ENCODE measurements at places on chromosomes 5 and 9.

- DNase-seq, result no peak
Observed at GRCh38 chr5:92704590-92704989, 876.4 kb downstream of the NR2F1-AS1 start.

GRCh38 chr5:158899211-158899610 is 200.5 kb downstream of the EBF1 start:
- DNase-seq, result no peak

DNA sequence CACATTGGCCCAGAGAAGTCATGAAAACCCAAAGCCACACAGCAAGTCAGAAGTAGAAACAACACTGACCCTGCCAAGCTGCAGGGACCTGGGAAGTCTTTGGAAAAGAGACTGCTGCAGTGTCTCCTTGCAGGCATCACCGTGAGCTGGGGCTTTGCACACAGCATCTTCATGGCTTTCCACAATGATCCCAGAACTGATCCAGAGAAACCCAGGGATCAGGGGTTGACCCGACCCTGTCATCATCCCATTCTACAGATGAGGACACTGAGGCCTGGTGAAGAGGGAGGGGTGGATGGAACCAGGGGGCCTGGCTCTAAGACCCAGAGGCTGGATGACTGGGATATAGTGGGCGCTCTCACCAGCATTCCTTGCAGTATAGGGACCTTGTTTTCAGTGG is 4.3 kb upstream of the FAM78A start:
- no peak for DNase-seq

- DNase-seq, result peak; percentile 54
Observed at GRCh38 chr5:16934123-16934522, 2.0 kb downstream of the MYO10 start.

DNA sequence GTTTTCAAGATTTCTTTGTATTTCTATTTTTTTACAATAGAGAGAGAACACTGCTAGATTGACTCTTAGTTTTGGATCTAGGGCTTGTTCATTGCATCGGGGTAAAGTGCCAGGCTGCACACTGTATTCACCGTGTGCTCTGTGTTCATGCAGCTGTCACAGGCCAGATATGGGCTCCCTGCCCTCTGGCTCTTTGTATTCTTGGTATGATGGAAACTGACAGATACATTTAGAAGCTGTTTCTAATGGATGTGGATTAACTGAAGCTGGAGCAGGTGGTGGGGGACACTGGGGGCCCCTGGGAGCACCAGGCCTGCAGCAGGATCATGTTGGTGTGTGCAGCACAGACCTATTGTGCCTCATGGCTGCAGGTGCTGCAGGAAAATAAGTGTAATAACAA is 28.0 kb downstream of the SLC36A1 start:
- DNase-seq, result no peak

- DNase-seq, result no peak
Observed at GRCh38 chr9:136599074-136599531, 53.3 kb upstream of the NOTCH1 start.

DNA sequence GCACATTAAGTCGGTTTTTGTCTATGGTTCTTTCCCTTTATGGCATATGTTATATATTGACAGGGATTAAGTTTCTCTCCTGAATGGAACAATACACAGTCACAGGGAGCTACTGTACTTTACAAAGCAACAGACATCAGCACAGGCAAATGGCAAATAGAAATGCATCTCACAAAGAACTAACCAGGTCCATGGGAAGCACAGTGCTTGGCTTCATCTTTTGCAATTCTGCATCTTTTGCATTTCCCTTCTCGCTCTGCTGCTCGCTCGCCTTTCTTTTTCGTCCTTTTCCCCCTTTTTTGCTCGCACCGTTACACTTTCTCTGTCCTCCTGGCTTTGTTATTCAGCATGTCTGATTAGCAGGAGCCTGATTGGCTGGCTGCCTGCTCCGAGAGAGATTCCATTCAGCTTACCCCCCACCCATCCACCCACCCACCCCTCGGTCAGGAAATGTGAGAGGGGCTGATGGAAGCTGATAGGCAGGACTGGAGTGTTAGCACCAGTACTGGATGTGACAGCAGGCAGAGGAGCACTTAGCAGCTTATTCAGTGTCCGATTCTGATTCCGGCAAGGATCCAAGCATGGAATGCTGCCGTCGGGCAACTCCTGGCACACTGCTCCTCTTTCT is at the start of gene ADAMTSL1:
Gene ADAMTSL1, plus strand, starts transcription at position 502 of the 628 bp plus-strand sequence. Its CDS starts 80 bp downstream, at position 582.
- peak; percentile 31 for DNase-seq

DNA sequence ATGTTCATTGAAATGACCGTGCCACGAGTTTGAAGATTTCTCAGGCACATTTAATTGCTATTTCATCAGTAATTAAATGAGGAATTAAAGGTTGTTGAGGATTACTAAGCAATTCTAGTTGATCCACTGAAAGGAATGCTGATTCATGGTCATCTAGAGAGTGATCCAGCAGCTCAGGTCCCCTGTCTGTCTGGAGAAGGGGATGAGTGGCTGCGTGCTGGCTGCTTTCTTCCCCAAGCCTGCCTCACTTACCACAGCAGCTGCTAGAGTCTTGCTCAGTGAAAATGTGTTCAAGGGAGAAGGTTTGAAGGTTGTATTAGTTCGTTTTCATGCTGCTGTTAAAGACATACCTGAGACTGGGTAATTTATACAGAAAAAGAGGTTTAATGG is 7.8 kb upstream of the TGFBI start:
- no peak for DNase-seq

- DNase-seq, result no peak
Observed at GRCh38 chr9:124215956-124216355, 41.8 kb upstream of the NEK6 start.

DNA sequence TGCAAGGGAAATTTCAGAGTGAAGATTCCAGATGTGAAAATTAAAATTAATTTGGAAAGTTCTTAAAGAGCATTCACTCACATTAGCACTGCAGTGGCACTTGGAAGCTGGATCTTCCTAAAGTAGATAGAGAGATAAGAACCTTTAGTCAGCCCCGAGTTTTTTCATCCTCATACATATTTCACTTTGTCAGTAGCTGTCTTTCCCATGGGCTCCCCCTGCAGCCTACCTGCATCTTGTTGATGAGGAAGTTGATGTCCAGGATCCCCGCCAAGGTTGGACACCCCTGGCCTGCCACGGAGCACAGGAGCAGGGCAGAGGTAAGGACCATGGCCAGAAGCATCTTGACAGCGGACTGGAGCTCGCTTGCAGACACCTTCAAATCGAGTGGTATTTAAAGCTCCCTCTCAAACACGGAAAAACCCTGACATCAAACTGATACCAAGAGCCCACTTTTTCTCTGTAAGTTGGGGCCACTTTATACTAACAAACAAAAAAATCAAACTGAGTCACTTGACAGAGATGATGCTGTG is at the start of gene IL9:
Gene IL9, minus strand, starts transcription at position 368 of the 533 bp plus-strand sequence. Its CDS starts 25 bp downstream, at position 343.
- no peak for DNase-seq

- peak; percentile 44 for DNase-seq
Observed at GRCh38 chr5:31809050-31809870, 170.3 kb downstream of the PDZD2 start.

DNA sequence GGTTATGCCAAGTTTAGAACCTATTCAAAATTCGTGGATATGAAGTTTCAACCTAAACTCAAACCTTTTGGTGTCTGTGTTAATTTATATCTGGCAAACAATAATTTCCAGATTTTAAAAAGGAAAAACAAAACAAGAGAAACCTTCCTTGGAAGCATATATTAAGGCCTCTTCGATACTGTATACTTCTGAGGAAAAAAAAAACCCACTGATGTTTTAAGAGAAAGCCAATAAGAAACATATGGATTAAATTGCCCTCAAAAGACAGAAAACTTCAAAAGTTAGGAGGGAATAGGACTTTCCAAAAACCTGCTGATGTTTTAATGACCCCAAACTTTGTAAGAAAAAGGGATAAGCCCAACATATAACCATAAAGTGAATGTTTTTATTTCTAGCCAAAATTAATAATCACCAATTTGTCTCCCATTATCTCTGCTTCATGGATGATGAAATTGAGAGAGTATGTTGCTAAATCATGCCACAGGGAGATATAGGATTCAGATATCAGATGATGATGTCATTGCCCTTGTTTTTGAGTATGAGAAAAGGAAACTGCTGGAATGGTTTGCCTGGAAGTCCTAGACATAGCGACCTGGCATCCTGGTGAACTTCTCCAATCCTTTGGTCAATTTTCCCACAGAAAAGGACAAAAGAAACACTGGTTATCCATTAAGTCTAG is 423.9 kb downstream of the DMRT2 start:
- DNase-seq, result no peak

- no peak for DNase-seq
Observed at GRCh38 chr5:134547066-134547465, 21.6 kb downstream of the JADE2 start.

Data from NCI-H226 (cell line).